Hepatic stellate cell (primary cell): ENCODE measurements at places on chromosomes 6 and 20.

GRCh38 chr20:62061851-62062423 is 3.7 kb downstream of the TAF4 start:
- DNase-seq: no peak

- no peak for DNase-seq
These were observed 120.0 kb downstream of the CEBPB start for GRCh38 chr20:50310673-50311051.

- no peak for DNase-seq
These were observed 2.7 kb downstream of the KCNK16 start for GRCh38 chr6:39319621-39320362.

DNA sequence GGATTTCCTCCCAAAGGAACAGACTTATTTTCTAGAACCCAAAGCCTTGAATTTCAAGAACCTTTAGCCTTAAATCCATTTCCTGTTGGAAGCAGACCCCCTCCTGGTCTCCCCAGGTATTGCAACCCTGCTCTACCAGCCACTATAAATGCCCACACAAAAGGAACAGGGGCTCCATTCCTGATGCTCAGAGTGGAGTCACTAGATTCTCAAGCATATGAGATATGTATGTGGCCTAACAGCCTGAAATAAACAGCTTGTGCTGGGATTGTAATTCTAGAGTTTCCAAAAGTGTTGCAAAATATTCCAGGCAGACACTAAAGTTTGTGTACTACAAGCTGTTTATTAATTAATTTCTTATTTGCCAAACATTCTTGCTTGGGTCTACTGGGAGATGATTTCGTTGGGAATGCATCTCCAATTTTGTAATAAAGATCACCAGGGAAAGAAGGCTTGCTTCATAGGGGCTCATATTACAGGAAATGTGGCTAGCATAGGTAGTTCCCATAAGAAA is 44.8 kb downstream of the RIPOR3 start:
- no peak for DNase-seq

GRCh38 chr20:14790771-14791620 is 453.6 kb upstream of the FLRT3 start:
- DNase-seq: no peak

- no peak for DNase-seq
These were observed 77.0 kb downstream of the FOXA2 start for GRCh38 chr20:22507240-22507961.

DNA sequence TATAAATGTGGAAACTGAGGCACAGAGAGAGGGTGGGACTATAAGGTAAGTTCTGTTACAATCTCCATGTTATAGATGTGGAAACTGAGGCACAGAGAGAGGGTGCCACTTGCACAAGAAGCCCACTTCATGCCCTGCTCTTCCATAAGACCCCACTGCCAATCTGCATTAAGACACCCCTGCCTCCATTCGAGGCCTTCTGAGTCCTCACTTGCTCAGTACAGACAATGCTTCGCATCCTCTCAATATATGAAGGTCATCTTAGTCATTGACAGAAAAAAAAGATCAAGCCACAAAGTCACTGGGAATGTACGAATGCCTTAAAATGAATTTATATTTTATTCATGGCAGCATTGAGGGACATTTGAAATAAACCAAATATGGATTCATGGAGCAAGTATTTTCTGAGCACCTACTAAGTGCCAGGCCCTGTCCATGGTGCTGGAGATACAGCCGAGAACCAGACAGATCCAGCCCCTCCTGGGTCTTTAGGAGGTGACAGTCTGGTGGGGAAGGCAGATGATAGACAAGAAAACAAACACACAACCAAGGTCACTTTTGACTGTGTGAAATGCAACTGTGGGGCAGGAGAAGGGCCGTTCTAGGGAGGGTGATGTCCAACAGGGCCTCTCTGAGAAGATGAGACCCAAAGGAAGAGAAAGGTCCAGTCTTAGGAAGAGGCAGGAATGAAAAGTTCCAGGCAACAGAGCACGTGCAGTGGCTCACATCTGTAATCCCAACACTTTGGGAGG is 92.5 kb upstream of the PTPN1 start:
- DNase-seq: no peak

DNA sequence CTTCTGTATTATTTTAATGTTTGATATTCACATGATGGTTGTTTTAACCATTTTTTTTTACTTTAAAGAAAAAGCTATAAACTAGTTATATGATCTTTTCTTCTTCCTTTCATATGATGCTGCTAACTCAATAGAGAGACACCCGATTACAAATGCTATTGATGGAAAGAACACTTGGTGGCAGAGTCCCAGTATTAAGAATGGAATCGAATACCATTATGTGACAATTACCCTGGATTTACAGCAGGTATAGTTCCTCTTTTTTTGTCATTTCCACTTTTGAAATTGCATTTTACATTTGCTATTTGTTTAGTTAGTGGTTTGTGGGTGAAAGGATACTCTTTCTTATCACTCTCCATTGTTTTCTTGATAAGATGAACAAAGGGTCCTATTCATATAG is 176.7 kb downstream of the LAMA2 start:
- no peak for DNase-seq

GRCh38 chr6:21522143-21522747 is 71.3 kb upstream of the SOX4 start:
- DNase-seq: no peak

- DNase-seq: no peak
These were observed 10.0 kb upstream of the SLC4A11 start for GRCh38 chr20:3248993-3249347.

DNA sequence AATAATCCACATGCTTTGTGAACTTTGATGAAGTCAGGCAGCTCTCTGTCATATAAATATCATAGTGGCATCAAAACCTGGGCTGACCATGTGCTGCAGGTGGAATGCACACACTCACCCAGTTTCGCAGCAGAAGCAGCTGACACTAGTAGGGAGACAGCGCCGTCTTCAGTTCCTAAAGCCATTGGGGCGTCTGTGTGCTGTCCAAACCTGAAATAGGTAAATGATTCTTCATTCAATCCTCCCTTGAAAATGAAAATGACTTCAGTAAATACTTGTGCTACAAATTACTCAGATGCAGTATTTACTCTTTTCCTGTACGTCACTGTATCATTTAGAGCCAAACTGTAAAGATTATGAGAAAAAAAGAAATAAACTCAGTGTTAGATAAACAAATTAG is 127.5 kb downstream of the EYA4 start:
- DNase-seq: no peak

GRCh38 chr6:114344971-114345275 is 2.1 kb upstream of the HS3ST5 start:
- no peak for DNase-seq

DNA sequence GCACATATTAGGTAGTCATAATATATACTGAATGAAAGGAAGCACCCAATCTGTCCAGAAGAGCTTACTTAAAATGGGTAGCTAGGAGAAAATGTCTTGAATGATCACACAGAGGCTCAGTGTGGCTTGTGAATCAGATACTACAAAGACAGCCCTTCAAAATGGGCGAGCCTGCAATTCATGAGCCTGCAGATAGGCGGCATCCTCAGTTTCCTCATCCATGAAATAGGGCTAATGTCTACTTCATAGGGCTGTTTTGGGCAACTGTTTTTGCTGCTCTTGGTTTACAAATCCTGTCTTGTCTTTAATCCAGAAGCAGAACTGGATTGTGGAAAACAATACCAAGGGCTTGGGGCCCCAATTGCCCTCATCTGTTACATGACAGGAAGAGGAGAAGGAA is 129.3 kb upstream of the KCNK16 start:
- DNase-seq: no peak

GRCh38 chr6:139409026-139409425 is 34.6 kb upstream of the CITED2 start:
- peak; percentile 51 for DNase-seq

DNA sequence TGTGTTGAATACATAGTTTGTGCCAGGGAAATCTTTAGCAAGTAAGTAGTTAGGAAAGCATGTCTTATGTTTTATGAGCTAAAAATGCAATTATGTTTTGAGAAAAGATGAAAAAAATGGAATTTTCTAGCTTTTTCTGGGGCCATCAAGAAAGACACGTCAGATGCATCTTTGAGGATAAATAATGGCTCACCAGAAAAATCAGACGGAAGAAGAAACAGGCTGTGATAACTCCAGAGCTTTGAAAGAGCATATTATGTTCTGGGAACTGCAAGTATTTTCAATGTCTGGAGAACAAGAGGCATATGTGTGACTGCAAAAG is 173.7 kb downstream of the CLVS2 start:
- DNase-seq: no peak

DNA sequence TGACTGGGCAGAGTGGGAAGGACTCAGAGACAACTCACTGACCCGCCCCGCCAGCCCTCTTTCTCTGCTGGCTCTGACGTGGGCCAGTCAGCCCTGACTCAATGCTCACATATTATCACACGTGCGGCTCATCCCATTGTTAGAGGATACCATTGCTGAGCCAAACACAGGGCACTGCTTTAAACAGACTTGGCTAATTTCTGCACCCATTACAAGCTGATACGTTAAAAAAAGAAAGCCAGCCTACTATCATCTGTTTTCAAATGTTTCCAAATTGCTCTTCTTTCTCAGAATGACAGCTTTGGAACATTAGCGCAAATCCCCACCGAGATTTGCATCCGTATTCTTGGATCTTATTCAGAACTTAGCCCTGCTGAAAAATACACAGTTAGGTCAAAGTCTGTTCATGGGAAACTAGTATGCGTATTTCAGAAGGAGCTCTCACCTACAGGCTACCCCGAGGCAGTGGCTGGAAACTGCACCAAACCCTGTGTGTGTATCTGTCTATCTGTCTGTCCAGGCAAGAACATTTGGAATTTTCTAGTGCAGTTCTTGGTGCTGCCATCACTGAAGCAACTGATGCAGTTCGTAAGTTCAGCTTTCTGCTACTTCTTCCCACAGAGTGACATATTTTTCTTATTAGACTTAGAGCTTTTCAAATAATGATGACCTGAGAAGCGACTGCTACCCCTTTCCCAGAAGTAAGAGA is 32.8 kb downstream of the RAMACL start:
- peak; percentile 91 for DNase-seq

GRCh38 chr6:30834646-30835045 is 49.7 kb upstream of the DDR1 start:
- DNase-seq: no peak

GRCh38 chr20:12644461-12644860 is 364.3 kb upstream of the SPTLC3 start:
- DNase-seq: no peak

DNA sequence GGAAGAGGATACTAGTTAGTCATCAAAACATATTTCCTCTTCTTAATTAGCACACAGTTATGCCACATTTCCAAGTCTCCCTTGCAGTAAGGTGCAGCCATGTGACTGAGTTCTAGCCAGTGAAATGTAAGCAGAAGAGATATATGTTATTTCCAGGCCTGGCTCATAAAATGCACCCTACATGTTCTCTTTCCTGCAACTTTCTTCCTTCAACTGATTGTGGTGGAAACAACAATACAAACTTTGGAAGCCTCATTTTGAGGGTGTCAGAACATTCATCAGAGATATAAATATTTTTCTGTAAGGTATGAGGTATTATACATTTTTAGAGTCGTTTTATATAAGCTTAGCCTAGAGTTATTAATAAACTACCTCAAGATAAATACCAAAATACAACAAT is 110.9 kb upstream of the PDE7B start:
- DNase-seq: no peak

- DNase-seq: peak; percentile 80
These were observed at the start of gene CDH22 for GRCh38 chr20:46308258-46309157. TSS of gene CDH22 (minus strand) at chr20:46308498. CDS start at chr20:46251294, 57,204 bp downstream.

DNA sequence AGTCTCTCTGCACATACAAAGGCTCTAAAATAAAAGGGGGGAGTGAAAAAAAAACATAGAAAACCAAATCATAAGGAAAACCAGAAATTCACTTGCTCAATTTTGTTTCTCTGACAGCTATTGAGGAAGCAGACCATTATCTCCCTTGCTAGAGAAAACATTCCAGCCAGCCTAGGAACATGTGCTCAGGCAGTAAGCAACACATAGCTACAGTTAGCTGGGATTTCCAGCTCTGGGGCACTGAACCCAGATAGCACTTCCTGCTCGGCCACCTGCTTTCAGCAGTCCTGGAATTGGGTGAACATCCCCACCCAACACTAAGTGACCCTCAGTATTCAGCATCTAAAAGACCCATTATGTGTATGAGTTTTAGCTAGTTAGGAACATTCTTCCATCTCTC is 61.3 kb downstream of the TNFRSF21 start:
- no peak for DNase-seq

- DNase-seq: no peak
These were observed 154.9 kb downstream of the ESR1 start for GRCh38 chr6:151962246-151962846.

GRCh38 chr20:20188647-20189046 is 136.3 kb downstream of the CFAP61 start:
- DNase-seq: no peak

DNA sequence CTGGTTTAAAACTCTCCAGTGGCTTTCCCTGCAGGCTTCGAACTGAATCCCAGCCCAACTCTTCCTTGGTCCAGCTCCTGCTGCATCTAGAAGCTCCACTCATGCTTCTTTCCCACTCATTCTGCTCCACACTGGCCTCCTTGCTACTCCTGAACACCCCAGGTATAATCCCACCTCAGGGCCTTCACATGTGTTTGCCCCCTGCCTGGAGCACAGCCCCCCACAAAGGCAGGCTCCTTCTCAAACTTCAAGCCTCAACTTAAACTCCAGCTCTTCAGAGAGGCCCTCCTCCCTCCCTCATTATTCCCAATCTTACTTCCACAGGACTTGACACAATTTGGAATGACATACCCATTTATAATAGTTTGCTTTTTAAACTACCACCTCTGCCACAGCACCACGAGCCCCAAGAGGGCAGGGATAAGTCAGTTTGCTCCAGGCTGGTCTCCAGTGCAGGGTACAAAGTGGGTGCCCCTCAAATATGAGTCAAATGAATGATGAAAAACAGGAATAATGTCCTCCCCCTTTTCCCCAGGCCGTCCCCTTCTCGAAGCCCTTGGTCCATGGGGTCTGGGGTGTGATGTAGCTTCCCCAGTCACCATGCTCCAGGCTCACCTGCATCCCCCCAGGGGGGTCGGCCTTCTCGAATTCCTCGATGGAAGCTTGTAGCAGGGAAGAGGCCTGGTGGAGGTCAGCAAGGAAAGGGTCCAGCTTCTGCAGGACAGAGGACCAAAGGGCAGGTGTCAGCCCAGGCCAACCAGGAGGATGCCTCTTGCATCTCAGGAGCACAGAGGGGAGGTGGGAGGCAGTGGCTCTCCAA is 37.4 kb downstream of the KIAA1755 start:
- no peak for DNase-seq

- no peak for DNase-seq
These were observed 667 bp downstream of the STX11 start for GRCh38 chr6:144150710-144151657.
